ENCODE measurements at places on chromosomes 2 and 18.
A peak's percentile ranks its signal among the peaks of the same experiment; 100 is the strongest.

- peak; percentile 79 for DNase-seq
Observed at GRCh38 chr2:239983004-239983778, 42.0 kb downstream of the NDUFA10 start.

DNA sequence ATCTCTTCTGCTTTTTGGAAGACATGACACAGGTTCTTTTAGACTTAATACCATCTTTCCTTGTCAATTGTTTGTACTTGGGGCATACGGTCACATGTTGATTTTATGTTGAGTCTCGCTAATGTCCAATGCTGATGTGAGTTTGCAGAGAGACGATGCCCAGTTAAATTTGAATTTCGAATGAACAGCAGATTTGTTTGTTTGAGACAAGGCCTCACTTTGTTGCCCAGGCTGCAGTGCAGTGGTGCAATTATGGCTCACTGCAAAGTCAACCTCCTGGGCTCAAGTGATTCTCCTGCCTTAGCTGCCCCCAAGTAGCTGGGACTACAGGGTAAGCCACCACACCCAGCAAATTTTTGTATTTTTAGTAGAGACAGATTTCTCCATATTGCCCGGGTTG, 473.5 kb downstream of the RIT2 start:
- DNase-seq: no peak

GRCh38 chr2:116810645-116811044, 1003.8 kb upstream of the DDX18 start:
- no peak for DNase-seq

DNA sequence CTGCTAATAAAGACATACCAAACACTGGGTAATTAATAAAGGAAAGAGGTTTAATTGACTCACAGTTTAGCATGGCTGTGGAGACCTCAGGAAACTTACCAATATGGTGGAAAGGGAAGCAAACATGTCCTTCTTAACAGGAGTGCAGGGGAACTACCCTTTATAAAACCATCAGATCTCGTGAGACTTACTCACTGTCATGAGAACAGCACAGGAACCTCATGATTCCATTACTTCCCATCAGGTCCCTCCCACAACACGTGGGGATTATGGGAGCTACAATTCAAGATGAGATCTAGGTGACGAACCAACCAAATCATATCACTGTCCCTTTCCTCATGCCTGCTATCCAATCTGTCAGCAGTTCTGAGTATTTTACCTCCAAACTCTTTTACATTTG, 586.7 kb downstream of the TDRD15 start:
- no peak for DNase-seq

GRCh38 chr18:51519571-51519970, 322.1 kb upstream of the MEX3C start:
- DNase-seq: no peak

GRCh38 chr2:101843471-101843870, 146.0 kb downstream of the MAP4K4 start:
- no peak for DNase-seq

- DNase-seq: no peak
Observed at GRCh38 chr2:170161516-170162270, 16.3 kb upstream of the MYO3B start.

DNA sequence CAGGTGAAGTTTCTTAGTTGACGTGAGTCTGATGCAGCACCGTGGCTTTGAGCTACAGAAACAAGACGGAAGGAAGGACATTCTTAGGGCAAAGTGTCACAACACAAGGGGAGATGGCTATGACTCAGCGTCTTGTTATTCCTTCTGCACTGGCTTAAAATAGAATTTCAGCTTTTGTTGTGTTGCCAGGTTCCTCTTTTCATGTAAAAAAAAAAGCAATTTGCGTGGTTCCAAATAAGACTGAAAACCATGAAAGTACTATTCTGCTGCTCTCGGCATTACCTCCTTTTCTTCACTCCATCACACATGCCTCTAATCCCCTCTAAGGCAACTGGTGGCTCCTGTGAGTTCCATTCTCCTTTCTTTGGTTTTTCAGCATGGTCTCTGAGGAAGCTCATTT, 150.1 kb downstream of the ANTXR1 start:
- no peak for DNase-seq

GRCh38 chr2:172219201-172219600, 116.5 kb upstream of the DLX2 start:
- DNase-seq: no peak

DNA sequence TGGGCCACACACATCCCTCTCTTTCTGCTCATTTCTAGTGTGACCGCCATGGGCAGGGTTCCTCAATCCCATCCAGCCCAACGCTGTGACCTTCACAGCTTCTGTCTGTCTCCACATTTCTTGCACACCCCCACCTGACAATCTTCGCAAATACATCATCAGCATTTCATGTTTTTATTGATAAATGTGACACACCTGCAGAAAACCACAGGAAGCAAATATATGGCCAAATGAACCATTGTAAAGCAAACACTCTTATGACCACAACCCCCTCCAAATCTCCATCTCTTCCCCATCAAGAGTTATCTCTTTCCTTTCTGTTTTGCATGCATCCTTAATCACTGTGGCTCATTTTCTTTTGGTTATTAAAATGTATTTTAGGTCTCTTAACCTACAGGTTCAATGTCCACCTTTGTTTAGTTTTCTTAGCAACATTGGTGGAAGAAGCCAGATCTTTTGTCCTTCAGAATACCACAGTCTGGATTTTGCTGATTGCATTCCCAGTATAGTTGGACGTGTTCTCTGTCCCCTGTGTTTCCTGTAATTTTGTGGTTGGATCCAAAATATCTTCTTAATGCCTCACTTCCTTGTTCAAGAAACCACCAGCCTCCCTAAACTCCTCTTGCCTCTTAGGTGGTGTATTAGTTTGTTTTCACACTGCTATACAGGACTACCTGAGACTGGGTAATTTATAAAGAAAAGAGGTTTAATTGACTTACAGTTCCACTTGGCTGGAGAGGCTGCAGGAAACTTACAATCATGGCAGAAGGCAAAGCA, 9.8 kb upstream of the NCK2 start:
- no peak for DNase-seq

DNA sequence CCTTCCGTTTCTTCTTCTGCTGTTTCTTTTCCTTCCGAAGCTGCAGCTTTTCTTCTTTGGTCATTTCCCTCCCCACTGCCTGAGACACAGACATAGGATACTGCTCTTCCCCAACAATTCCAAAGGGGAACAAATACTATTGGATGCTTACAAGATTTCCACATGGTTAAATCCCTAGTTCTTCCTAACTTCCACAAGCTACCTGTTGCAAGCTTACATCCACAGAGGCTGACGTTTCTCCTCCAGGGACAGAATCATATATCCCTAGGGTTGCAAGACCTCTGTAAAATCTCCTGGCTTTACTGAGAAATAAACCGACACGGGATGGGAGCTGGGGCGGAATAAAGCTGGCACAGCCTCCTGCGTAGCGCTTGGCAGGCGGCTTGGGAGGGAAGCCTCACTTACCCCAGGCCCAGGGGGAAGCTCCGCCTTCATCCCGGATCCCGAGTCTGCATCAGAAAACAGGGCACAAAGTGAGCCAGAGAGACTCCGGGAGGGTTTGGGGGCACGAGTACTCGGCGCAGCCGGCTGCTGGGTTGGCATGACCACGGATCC, 590 bp downstream of the EIF2B4 start:
- no peak for DNase-seq

- no peak for DNase-seq
Observed at GRCh38 chr18:69622184-69622583, 221.5 kb downstream of the DOK6 start.

DNA sequence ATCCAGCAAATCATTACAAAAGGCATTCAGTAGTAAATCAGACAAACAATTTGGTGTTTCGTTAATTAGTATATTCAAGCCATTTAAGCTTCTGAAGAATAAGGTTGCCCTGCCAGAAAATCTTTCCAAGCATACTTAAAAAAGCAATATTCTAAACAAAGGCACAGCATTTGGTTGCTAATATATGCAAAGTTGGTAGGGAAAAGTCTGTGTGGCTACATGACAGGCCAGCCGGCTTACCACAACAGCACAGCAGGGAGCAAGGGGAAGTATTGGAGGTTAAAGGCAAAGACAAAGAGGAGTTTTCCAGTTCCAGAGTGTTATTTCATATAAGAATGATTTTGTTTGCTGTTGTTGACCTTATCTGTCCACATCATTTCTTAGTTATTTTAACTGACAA, 282.3 kb downstream of the MBD5 start:
- DNase-seq: no peak

DNA sequence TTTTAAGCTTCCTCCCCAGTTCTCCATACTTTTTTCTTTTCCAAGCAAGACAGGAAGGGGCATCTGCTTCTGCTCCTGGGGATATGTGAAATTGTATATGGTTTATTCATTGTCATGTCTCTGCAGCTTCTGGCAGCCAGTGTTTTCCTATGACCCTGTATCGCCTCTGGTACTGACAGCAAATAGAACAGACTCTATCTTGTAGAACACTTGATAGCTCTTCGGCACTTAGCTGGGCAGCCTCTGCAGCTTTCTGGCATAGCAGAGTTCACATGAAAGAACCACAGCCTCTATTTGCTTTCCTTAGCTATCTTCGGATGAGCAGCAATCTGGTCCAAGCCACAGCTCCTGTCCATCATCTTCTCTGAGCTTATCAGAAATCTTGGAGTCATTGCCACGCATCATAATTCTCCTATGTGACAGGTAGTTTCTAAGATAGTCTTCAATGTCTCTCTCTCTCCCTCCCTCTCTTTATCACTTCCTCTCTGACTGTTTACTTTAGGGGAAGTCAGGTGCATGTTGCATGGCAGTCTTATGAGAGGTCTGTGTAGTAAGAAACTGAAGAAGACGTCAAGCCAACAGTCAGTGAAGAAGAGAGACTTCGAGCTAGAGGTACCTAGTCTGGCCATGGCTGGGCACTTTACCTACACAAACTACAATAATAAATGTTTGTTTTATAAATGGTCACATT, 627.7 kb upstream of the CDH2 start:
- no peak for DNase-seq

DNA sequence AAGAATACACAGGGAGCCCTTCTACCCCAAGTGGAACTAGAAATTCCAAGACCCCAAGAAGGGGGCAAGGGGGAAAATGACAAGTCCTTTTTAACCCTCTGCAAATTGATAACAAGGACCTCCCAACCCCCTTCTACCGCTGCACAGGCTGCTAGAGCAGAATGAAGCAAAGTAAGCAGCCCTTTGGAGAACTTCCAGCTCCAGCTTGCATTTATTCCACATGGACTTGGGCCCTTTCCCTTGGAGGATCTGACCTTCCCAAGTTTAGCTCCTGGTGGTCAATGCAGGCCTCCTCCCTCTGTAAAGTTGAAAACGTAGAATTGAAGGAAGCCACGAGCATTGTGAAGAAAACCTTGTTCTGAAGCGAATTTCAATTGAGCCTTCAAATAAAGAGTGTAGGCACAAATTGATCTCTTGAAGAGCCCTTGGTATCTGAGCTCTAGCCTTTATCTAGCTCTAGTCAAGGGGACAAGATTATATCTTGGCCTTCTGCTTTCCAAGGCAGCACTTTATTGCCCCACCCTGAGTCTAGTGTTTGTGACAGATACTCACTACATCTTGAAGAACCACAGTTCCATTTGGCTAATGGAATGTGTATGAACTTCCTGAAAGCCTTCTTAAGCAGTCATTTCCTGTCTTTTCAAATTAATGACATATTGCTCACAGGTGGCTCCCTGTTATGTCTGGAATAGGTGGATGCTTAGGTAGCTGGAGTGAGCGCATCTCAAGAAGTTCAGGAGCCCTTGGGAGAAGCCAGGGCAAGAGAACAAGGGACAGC, 37.2 kb downstream of the SLC14A2 start:
- DNase-seq: no peak

DNA sequence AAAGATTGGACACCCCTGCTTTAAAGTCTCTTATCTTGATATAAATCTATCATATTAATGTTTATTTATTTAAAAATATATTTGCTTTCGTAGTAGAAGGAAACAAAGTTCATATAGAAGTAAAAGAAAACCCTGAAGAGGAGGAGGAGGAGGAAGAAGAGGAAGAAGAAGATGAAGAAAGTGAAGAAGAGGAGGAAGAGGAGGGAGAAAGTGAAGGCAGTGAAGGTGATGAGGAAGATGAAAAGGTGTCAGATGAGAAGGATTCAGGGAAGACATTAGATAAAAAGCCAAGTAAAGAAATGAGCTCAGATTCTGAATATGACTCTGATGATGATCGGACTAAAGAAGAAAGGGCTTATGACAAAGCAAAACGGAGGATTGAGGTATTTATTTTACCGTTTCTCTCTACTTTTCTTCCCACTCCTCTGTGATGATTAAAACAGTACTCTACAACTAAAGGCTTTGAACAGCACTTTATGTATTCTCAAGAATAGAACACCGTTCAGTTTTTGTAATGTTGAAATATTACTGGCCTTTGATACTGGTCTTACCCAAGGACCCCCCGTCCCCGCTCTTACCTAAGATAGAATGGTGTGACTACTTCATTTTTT, 39.2 kb downstream of the EIF5B start:
- DNase-seq: no peak

DNA sequence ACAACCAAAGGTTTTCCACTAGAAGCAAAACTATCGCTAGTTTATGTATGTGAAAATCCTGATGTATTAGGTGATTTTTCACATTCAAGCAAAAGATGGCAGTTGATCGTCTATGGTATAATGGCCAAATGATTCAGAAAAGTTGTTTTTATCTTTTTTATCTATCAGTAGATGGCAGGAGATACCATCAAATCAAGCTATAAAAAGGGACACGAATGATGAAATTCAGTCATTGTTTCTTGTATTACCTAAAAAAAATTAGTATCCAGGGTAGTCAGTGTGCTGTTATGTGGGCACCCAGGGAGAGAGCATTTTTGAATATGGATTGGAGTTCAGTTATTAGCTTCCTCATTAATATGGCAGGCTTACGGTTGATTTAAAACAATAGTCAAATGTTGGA, 22.9 kb upstream of the CAVIN2 start:
- no peak for DNase-seq

GRCh38 chr2:213238753-213239495, 45.3 kb upstream of the SPAG16 start:
- no peak for DNase-seq

DNA sequence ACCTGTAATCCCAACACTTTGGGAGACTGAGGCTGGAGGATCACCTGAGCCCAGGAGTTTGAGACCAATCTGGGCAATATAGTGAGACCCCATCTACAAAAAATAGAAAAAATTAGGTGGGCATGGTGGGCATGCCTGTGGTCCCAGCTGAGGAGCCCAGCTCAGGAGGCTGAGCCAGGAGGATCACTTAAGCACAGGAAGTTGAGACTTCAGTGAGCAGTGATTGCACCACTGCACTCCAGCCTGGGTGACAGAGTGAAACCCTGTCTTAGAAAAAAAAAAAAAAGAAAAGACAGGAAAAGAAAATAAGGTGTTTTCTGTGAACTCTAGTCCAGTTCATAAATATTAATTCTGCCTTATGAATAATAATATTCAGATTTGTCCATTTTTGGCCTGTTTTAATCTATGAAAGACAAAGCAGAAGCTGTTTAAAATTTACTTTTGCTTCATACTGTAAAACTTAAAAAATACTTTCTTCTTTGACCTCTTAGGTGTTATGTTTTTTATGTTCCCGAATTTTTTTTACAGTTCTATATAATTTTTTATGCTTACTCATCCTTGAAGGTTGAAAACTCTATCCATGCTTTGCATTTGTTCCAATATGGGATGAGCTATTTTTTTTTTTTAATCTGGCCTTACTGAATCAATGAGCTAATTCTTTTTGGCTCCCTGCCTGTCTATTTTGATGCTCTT, 8.4 kb upstream of the ANXA4 start:
- no peak for DNase-seq

- DNase-seq: no peak
Observed at GRCh38 chr18:78919956-78920355, 59.7 kb upstream of the SALL3 start.
